ENCODE measurements at places on chromosomes 11 and 22.
A peak's percentile ranks its signal among the peaks of the same experiment; 100 is the strongest.

DNA sequence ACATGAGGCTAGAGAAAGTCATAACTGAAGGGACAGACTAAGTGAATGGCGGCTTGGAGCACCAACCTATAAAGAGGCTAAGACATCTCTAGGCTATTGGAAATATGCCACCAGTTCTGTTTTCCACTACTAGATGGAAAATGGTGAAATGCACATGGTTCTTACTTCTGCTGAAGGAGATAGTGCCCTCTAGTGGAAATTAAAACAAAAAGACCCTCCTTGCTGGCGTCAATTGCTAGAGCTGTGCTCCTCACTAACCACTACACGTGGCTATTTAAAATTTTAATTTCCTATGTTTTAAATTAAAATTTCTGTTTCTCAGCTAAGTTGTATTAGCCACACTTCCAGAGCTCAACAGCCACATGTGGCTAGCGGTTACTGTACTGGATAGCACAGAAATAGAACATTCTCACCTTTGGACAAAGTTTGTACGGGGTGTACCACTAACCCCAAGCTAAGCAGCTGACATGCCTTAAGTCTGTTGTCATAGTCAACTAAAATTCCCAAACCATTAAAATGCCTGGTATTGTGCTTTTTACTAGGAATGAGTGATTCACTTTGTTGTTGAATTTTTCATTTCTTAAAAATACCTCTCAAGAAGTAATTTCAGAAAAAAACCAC is 34.1 kb upstream of the CALCA start:
- DNase-seq: peak; percentile 78

DNA sequence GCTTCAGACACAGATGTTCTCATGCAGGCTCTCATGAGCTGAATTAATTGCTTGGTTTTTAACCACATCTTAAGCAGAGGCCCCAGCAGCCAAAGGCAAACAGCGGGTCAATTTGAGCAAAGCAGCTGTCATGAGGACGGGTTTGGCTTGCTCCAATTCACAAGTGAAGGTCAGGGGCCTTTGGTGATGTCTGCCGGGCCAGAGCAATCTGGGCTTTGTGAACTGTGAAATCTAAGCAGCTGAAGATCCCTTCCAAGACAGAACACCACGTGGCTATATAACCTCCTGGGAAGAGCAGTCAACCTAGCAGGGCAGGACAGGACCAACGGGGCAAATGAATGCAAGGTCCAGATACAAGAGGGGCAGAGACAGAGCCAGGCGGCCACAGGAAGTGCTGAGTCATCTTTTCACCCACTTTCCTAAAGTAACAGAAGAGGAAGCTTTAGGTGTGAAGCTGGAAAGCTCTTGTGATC is 187.3 kb upstream of the B3GAT1 start:
- DNase-seq: no peak

- DNase-seq: peak; percentile 92
Observed at GRCh38 chr11:69131644-69132300, 24.0 kb upstream of the SMIM38 start.

GRCh38 chr11:46271875-46272815 is 5.3 kb upstream of the CREB3L1 start:
- DNase-seq: no peak

GRCh38 chr11:102116453-102117205 is 6.4 kb downstream of the YAP1 start:
- no peak for DNase-seq

- DNase-seq: no peak
Observed at GRCh38 chr11:117629146-117629545, 167.9 kb downstream of the DSCAML1 start.

GRCh38 chr22:38750104-38750503 is 5.7 kb downstream of the SUN2 start:
- no peak for DNase-seq
